SHP77 (cell line): ENCODE measurements at places on chromosomes 1 and 21.

GRCh38 chr1:110087812-110088738, 17.6 kb upstream of the ALX3 start:
- peak; percentile 39 for DNase-seq

GRCh38 chr1:41920658-41921057, 1.9 kb upstream of the HIVEP3 start:
- DNase-seq: no peak

- no peak for DNase-seq
Measured at GRCh38 chr1:235712812-235713211, 63.2 kb upstream of the GNG4 start.

DNA sequence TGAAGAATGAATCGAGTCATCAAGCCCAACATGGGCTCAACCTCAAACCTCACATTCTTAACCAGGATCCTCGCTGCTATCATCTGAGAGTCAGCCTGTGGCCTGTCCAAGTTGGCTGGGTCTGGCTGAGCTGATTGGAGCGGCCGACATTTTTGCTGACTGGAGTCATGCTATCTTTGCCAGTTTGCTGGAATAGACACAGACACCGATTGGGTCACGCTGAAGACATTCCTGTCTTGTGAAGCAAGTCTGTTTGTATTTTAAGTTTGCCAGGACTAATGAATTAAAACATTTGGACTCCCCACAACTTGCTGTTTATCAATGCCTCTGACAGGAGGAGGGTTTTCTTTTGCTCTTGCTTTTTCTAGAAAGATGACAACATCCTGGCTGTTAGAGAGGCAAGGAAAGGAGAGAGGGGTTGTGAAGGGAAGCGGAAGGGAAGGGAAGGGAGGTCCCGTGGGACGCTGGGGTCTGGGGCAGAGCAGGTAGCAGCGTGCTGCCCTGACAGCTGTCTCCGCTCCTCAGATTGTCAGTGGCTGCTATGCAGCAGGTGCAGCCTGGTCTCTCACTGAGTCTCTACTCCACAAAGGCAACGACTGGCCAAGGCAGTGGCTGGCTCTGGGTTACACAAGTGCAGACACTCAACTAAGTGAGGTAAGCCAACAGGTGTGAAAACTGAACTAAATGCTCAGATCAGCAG, at the start of gene MAP3K7CL:
Gene MAP3K7CL, plus strand, starts transcription at position 375 of the 700 bp plus-strand sequence. CDS start 2,701 bp downstream, outside the sequence.
- no peak for DNase-seq

DNA sequence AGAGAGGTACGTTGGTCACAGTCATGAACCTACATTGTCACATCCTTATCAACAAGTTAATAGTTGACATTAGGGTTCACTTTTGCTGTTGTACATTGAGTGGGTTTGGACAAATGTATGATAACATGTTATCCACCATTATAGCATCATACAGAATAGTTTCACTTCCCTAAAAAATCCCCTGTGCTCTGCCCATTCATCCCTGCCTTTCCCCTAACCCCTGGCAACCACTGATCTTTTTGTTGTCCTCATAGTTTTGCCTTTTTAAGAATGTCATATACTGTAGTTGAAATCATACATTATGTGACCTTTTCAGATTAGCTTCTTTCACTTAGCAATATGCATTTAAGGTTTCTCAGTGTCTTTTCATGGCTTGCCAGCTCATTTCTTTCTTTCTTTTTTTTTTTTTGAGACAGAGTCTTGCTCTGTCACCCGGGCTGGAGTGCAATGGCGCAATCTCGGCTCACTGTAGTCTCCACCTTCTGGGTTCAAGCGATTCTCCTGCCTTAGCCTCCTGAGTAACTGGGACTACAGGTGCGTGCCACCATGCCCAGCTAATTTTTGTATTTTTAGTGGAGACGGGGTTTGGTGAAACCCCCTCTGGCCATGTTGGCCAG, 50.6 kb downstream of the UCK2 start:
- DNase-seq: no peak
